ENCODE measurements at places on chromosomes 12 and 14.

- peak; percentile 13 for DNase-seq
Observed at GRCh38 chr14:89540009-89540829, 123.2 kb upstream of the FOXN3 start.

DNA sequence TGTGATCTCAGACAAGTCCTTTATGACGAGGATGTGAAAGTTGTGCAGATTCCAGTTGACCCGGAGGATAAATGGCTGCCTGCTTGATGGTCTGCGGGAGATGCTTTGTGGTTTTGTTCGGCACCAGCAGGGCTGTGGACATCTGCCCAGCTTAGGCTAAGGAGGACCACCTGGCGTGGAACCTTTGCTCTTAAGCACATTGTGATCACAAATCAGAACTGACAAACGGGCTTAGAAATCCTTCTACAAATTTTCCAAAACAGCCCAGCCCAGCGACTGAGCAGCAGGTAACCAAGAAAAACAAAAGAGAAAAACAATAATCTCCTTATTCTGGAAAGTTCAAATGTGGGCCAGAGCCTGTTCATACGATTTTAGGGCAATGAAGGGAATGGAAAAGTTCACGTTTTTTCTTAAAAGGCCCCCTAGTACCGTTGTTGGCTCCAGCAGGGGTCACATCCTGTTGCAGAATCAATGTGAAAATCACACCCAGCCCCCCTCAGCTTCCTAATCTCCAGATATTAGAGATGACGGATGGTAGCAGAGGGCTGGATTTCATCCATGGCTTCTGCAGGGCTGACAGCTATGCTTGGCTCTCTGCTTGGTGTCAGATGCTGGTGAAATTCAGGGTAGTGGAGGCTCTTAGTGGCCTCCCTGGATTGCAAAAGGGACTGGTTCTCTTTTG, 81.1 kb upstream of the RFLNA start:
- DNase-seq = no peak

DNA sequence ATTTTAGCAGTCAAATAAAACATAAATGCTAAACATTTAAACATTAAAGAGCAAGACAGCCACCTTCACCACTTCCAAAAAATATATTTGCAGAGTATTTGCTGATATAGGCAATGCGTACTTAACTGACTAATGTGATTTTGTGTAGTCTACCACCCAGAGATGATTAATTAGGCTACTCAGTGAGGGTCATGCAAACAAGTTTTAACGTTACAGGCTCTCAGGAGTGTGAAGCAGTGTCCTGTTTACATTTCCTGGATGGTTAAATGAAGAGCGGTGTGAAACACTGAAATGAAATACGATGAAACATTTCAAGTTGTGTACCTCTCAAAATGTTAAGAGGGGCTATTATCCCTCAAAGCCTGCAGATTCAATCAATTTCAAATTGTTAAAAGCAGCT, 165.8 kb upstream of the LRIG3 start:
- DNase-seq = no peak

GRCh38 chr14:28300356-28300755, 466.2 kb upstream of the FOXG1 start:
- no peak for DNase-seq

GRCh38 chr14:64998455-64998931, 11.8 kb downstream of the FNTB start:
- no peak for DNase-seq

GRCh38 chr12:47212701-47213039, 132.9 kb upstream of the AMIGO2 start:
- DNase-seq = no peak

DNA sequence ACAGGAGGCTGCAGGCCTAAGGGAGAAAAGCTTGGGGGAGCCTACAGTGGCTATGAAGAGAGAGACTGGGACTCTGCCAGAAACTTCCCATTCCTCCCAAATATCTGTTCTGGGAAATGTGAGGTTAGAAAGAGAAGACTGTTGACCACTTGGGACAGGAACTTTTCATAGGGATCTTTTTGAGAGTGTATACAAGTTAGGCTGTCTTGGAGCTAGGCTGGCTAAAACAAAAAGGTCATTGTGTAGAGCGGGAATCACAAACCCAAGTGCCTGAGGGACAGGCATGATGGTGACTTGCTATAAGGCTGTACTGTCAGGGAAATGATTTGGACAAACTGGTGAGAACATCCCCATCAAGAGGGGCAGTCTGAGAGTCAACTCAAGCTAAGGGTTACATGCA, 175.1 kb downstream of the GRIP1 start:
- DNase-seq = no peak

DNA sequence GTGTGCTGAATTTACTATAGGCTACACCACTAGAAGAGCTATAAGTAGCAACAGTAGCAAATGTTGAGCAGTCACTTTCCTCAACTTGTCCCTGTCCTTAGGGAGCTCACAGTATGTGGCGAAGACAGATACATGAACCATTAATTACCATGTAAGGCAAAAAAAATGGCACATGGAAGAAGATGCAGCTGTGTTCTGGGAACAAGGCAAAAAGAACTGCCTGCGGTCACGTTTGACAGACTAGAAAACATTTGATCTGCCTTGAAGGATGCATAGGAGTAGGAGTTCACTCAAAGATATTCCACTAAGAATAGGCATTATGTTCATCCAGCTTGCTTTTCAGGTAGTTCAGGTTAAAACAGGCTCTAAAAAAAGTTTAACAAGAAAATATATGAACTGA, 46.5 kb upstream of the IFNG-AS1 start:
- DNase-seq = no peak

GRCh38 chr12:41220931-41221330, 32.8 kb downstream of the PDZRN4 start:
- no peak for DNase-seq

Measured in small intestine (tissue), 16 donors.